ENCODE measurements at places on chromosomes 4 and X.

GRCh38 chr4:19346636-19347035, 905.1 kb upstream of the SLIT2 start:
- DNase-seq, result no peak

DNA sequence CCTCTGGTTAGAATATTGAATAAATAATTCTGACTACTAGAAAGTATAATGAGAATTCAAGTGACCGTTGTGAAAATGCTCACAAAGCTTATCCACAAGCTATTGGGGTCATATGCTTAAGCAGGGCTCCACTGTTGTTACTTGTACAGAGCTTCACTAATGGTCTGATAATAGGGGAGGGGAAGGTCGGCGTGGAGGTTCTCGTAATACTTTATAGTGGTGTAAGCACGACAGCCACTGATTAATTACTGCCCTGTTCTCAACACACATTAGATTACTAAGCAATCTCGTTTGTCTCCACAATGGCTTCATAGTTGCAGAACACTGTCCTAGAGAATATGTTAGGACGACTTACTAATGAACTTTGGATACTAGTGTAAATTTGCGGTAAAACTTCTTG, 11.6 kb downstream of the UNC5C start:
- no peak for DNase-seq

GRCh38 chr4:39937683-39938268, 39.9 kb downstream of the PDS5A start:
- DNase-seq, result no peak

DNA sequence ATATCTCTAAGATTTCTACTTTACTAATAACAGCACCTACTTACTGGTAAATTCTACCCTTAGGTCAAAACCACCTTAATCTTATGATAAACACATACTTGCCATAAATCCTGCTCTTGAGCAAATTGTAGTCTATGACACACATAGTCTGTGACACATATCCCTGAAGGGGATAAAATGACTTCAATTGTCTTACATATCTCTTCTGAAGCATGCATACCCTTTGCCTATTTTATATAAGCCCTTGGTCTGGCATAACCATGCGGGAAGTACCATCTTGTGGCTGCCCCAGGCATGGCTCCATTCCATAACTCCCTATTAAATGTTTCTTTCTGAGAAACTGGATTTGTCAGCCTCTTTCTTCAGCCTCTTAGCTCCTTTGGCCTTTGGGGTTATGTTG, 248.9 kb downstream of the SLC7A11 start:
- DNase-seq, result no peak

DNA sequence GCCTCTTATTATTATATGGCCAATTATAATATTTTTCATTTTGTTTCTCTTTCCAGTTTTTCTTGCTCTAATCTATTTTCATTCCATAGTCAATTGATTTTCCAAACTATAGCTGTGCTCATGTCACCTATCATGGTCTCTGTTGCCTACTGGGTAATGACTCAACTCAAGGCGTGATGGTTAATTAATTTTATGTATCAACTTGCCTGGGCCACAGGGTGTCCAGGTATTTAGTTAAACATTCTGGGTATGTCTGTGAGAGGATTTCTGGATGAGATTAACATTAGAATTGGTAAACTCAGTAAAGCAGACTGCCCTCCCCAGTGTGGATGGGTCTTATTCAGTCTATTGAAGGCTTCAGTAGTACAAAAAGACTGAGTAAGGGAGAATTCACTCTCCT, 9.9 kb downstream of the FHIP1A start:
- no peak for DNase-seq

DNA sequence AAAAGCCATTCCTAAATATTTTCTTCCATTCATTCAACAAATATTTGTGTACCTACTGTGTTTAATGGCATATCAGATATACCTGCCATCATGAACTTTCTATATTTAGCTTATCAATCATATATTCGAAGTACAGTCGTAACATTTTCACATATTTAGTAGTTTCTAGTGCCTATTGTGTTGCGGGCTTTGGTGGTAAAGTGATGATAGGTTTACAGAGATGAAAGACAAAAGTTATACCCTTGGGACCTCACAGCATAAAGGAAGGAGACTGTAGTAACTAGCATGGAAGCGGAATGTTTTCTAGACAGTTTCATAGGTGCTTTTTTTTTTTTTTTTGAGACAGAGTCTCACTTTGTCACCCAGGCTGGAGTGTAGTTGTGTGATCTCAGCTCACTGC, 39.5 kb downstream of the RBPJ start:
- DNase-seq, result no peak

DNA sequence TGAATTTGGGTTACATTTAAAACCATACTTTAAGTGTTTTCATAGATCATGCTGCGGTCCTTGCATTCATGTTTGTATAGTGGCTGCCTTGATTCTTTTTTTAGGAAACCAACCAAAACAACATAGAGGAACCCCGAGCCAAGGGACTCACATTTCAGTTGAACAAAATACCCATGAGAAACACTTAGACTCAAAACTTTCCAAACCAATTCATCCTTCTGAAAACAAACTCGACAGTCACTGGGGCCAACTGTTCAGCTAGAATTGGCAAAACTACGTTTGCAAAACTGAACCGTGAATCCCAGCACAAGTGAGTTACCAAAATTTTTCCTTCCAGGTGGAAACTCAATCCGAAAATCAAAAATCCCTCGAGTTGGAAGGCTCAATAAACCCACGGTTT, 1.4 kb downstream of the ADGRA3 start:
- DNase-seq, result no peak

DNA sequence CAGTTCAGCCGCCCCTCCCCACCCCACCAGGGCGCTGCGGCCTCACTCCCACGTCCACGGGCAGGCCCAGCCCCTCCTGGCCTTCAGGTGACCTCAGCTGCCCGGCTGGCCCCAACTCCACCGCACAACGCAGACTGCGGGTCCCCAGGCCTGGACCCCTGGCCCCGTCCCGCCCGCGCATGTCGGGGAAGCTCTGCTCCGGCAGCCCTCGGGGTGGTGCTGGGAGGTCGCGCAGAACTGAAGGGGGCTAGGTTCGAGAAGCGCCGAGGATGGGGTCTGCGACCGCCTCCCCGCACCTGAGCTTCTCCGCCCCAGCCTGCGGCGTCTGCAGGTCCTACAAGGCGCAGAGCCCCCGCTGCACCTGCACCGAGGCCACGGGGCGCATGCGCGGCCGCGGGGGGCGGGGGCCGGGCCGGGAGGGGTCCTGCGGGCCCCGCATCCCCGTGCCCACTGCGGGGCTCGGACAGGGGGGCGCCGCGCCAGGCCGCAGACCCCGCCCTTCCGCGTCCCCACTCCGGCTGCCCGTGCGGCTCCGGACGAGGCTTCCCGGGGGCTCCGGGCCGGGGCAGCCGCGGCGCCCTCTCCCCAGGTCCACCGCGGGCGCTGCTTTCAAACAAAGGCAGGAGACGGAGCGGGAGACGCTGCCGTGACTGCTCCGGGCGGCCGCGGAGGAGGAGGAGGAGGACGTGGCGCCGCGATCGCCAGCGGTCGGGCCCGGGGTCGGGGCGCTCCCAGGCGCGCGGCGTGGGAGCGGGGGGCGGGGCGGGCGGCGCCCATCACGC, 672 bp upstream of the NAT8L start:
- no peak for DNase-seq

DNA sequence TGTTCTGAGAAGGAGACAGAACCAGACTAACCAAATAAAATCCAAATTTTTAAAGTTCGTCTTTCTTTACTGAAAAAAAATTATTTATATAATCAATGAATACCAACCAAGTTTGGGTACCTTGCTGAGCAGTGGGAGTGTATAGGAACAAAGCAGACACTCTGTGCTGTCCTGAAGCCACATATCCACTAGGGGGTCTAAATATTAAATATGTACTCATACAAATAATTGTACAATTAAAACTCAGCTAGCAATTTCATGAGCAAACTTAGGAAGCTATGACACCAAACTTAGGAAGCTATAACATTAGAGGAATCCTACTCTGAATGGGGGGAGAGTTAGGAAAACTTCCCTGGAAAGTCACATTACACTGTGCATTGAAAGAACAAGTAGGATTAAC, 582.0 kb upstream of the EPHA5 start:
- DNase-seq, result no peak
